ENCODE measurements at places on chromosomes 12 and 14. TPM values are rescaled to one million over a fixed set of nuclear protein-coding genes. Genes with fewer than 3 reads are reported as not detected.

IL23A gene
- not detected for total RNA-seq

TMEM30B gene
- total RNA-seq: 1.2 TPM

LRRC10 gene
- not detected for total RNA-seq

VDR gene
- 5.2 TPM for total RNA-seq

WSCD2 gene
- not detected for total RNA-seq

FOXG1 gene
- 5.5 TPM for total RNA-seq

C1R gene
- total RNA-seq: 67.2 TPM

CIROP gene
- not detected for total RNA-seq

SLC7A8 gene
- total RNA-seq: 33.2 TPM

IL22 gene
- not detected for total RNA-seq

TMEM121 gene
- 0.38 TPM for total RNA-seq

C14orf180 gene
- 0.32 TPM for total RNA-seq

FAM216A gene
- total RNA-seq: 4.0 TPM

HOXC12 gene
- total RNA-seq: not detected

TAS2R42 gene
- not detected for total RNA-seq

RAN gene
- total RNA-seq: 526 TPM

TSPAN19 gene
- total RNA-seq: not detected

NANOG gene
- not detected for total RNA-seq

MUCL1 gene
- not detected for total RNA-seq

Measured in psoas muscle (tissue), 8 donors.